ENCODE measurements at places on chromosomes 16 and 17. TPM values are rescaled to one million over a fixed set of nuclear protein-coding genes. Genes with fewer than 3 reads are reported as not detected.

- no peaks in the 10 kb centered on the region for H3K27me3 ChIP-seq
- H3K27ac ChIP-seq = no peak overlapping the region
- H3K4me3 ChIP-seq = no peak overlapping the region
- H3K4me1 ChIP-seq = peaks cover 6% of the 10 kb centered on the region
These were observed 22.1 kb upstream of the NAT9 start for GRCh38 chr17:74798239-74798707.

GRCh38 chr17:40610359-40610758 lies 37.3 kb downstream of the SMARCE1 start:
- H3K4me3 ChIP-seq = no peak overlapping the region
- no peaks in the 10 kb centered on the region for H3K27me3 ChIP-seq
- no peaks in the 10 kb centered on the region for H3K36me3 ChIP-seq
- no peak for DNase-seq
- H3K4me1 ChIP-seq = no peaks in the 10 kb centered on the region
- no peak overlapping the region for H3K27ac ChIP-seq

Gene LDHD
- total RNA-seq = 7.6 TPM

DNA sequence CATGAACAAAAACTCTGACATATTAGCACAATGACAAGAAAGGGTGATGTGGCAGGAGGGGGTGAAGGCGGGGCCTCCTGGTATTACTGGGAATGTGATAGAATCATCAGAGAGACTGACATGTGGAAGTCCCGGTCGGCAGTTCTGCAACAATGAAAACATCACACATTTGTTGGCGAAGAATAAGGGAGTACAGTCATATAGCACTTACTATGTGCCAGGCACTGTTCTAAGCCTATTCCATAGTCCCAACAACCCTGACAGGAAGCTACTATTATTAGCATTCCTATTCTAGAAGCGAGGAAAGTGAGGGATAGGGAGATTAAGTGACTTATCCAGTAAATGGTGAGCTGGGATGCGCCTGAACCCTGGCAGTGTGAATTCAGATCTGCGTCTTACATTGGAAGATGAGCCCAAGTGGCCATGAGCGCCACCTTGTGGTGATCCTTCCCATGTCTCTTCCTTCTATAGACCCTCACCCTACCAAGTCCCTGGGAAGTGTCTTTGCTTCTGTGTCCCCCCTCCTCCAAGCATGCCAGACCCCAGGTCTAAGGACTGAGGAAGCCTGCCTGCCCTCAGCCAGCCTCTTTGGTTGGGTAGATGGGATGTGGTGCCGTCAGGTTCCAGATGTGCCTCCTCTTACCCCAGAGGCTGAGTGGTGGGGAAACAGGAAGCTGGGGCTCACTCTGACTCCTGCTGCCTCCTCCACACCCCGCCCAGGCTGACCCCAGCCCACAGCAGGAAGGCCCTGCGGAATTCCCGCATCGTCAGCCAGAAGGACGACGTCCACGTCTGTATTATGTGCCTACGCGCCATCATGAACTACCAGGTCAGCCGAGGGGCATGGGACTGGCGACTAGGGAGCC lies 14.0 kb downstream of the FMNL1 start:
- H3K27ac ChIP-seq = no peak overlapping the region
- peaks cover under 1% of the 10 kb centered on the region for H3K4me1 ChIP-seq
- H3K27me3 ChIP-seq = peaks cover 4% of the 10 kb centered on the region
- peak; percentile 88 for DNase-seq
- H3K4me3 ChIP-seq = no peak overlapping the region

Gene CD300LF
- total RNA-seq = not detected

DNA sequence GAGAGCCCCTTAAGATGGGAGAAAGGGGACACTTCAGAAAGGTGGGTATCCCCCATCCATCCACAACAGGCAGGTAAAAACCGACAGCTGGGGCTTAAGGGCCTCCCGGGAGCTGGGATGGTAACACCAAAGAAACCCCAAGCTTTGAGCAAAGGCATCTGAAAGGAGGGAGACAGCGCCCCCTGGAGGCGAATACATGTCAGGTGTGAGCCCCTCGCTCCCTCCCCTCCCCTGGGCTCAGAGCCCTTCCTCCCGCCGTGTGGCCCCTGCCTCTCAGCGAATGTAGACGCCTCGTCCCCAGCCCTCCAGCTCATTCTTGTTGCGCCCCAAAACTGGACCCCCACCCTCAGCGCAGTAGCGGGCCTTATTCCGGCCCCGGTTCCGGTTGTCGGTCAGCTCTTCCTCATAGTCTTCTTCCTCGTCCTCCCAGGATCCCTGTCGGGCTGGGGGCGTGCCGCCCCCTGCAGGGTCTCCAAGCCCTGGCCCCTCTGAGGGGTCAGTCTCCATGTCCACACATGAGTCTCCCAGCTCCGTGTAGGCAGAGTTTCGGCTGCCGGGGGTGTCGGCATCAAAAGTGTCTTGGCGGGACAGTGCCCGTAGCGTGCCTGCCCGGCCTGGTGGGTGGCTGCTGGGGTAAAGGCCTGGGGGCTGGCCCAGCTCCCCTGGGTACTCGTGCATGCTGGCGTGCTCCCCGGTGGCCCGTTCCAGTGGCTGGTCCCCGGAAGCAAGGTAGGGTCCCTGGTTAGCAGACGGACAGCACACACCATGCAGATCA lies 9.1 kb upstream of the ARL5C start:
- no peaks in the 10 kb centered on the region for H3K4me1 ChIP-seq
- H3K27me3 ChIP-seq = no peaks in the 10 kb centered on the region
- no peak overlapping the region for H3K4me3 ChIP-seq
- no peak overlapping the region for H3K27ac ChIP-seq
- H3K36me3 ChIP-seq = peaks cover 6% of the 10 kb centered on the region
- peak; percentile 90 for DNase-seq

- no peak for DNase-seq
- H3K36me3 ChIP-seq = no peaks in the 10 kb centered on the region
- H3K4me1 ChIP-seq = no peaks in the 10 kb centered on the region
- no peaks in the 10 kb centered on the region for H3K27me3 ChIP-seq
- no peak overlapping the region for H3K27ac ChIP-seq
- no peak overlapping the region for H3K4me3 ChIP-seq
These were observed 89.8 kb downstream of the KATNIP start for GRCh38 chr16:27639561-27640276.

Gene CCL2
- 862 TPM for total RNA-seq

Gene TP53TG3D
- not detected for total RNA-seq

GRCh38 chr17:17755715-17756114 lies 74.5 kb downstream of the RAI1 start:
- H3K27me3 ChIP-seq = no peaks in the 10 kb centered on the region
- no peak for DNase-seq
- H3K36me3 ChIP-seq = no peaks in the 10 kb centered on the region

GRCh38 chr16:25134166-25134700 lies 22.7 kb downstream of the LCMT1 start:
- no peaks in the 10 kb centered on the region for H3K4me1 ChIP-seq
- no peak for DNase-seq
- H3K27me3 ChIP-seq = no peaks in the 10 kb centered on the region
- H3K4me3 ChIP-seq = no peak overlapping the region

- no peak overlapping the region for H3K27ac ChIP-seq
- no peak overlapping the region for H3K4me3 ChIP-seq
- no peak for DNase-seq
- H3K4me1 ChIP-seq = peaks cover 12% of the 10 kb centered on the region
- H3K36me3 ChIP-seq = peaks cover 56% of the 10 kb centered on the region
These were observed 23.4 kb downstream of the PGS1 start for GRCh38 chr17:78401891-78402290.

DNA sequence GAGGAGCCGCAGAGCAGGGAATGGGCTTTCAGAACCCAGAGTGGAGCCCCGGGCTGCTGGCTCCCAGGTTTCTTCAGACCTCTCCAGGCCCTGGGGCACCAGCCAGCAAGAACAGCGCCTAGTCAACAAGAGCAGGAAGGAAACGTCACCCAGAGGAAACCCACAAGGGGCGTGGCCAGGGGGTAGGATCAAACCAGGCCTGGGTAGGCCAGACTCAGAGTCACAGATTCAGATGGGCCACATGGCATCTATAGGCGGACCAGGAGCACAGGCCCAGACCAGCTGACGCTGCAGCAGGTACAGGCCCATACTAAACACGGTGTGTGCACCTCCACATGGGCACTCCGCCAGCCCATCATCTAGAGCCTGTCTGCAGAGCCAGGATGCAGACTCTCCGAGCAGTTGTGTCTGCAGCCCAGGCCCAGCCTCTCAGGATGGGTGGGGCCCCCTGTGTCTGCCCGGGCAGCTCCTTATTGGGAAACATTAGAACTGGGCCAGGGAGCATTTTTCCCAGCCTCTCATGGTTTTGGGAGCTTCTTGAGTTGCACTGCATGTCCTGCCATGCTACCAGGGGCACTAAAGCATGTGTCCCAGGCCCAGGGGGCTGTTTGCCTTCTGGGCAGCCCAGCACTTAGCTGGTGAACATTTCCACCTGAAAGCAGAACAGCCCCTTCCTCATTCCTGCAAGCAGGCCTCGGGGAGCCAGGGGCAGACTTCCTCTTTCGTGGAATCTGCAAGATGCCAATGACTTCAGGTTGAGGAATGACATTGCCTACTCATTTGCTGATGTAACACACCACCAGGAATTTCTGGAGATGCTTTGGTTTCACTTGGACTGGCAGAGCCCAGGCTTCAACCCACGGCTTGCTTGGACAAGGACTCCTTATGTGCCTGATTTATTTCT lies at the start of gene NLRP1:
TSS of gene NLRP1 (minus strand) at position 127 of the 904 bp plus-strand sequence. CDS start 552 bp downstream, outside the sequence.
- peaks cover 16% of the 10 kb centered on the region for H3K36me3 ChIP-seq
- H3K4me1 ChIP-seq = no peaks in the 10 kb centered on the region
- H3K27me3 ChIP-seq = no peaks in the 10 kb centered on the region
- H3K4me3 ChIP-seq = peak within 1 kb of the TSS; percentile 47

GRCh38 chr17:66652840-66653507 lies 181.9 kb upstream of the CACNG5 start:
- no peaks in the 10 kb centered on the region for H3K27me3 ChIP-seq
- H3K4me1 ChIP-seq = peaks cover 37% of the 10 kb centered on the region
- no peak for DNase-seq
- H3K27ac ChIP-seq = no peak overlapping the region

Gene CDK5R1
- 1.1 TPM for total RNA-seq

DNA sequence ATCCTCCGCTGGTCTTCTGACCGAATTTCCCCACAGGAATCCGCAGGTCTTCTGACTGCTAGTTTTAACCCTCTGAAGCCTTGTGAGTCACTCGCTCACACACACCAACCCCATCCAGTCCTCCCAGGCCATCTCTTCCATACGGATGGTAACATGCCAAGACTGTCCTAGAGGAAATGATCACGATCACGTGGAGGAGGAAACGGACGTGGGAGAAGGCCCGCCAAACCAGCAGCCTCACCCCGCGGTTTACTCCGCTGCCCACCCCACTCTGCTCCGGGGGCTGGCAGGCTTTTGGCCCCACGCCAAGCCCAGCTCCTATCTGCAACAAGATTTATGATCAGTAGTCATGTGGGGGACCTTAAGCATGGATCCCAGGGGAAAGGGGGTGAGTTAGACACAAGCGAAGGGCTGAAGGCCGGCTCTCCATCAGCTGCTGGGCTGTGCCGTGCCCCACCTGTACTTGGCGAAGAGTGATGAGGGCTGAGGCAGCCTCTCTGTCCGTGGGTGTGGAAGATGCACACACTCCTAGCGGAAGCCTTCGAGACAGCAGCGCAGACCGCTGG lies 1.5 kb upstream of the FAAP100 start:
- H3K27me3 ChIP-seq = no peaks in the 10 kb centered on the region
- H3K4me3 ChIP-seq = peak overlapping the region; percentile 78
- peaks cover 39% of the 10 kb centered on the region for H3K4me1 ChIP-seq
- H3K36me3 ChIP-seq = peaks cover 5% of the 10 kb centered on the region

Gene ZP2
- total RNA-seq = not detected

GRCh38 chr17:83010206-83011200 lies 68.9 kb upstream of the METRNL start:
- no peak overlapping the region for H3K27ac ChIP-seq
- H3K27me3 ChIP-seq = no peaks in the 10 kb centered on the region
- no peak overlapping the region for H3K4me3 ChIP-seq
- peaks cover 11% of the 10 kb centered on the region for H3K4me1 ChIP-seq

DNA sequence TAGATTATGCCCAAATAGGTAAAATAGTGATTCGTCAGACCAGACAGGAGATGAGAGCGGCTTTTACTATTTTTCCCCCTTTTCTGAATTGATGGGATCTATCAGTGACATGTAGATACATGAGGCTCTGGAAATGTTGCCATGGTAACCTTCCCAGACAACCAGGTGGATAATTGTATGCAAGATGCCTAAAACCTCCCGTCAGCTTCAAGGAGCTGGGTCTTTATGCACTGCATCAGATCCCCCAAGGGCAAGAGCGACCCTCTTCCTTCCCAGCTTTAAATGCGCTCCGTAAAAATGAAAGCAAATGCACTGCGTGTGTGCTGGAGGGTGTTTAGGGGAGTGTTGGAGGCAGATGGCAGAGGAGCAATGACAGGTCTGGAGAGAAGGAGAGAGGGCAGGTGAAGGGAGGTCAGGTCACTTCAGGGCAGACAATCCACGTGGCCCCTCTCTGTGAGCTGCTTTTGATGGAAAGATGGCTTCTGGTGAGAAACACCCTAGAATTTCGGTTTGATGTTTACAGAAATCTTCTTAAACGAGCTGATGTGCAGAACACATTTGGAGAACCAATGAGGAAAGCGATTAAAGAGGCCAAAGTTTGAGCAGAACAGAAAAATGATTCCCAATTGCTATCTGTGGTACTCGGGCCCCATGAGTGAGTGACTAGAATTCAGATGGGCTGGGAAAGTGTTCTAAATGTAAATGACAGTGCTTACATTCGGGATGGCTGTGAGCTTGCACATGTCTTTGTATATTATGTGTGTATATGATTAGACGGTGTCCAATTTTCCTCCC lies 461.7 kb upstream of the HSBP1 start:
- H3K27ac ChIP-seq = no peak overlapping the region
- DNase-seq = no peak
- no peaks in the 10 kb centered on the region for H3K36me3 ChIP-seq
- H3K4me3 ChIP-seq = no peak overlapping the region
- H3K4me1 ChIP-seq = no peaks in the 10 kb centered on the region

DNA sequence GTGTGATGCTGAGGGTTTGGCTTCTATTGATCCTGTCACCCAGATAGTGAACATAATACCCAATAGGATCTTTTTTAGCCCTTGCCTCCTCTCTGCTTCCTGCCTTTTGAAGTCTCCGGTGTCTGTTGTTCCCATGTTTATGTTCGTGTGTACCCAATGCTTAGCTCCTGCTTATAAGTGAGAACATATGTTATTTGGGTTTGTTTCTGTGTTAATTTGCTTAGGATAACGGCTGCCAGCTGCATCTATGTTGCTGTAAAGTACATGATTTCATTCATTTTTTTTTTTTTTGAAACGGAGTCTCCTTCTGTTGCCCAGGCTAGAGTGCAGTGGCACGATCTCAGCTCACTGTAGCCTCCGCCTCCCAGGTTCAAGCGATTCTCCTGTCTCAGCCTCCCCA lies 23.0 kb downstream of the DUS2 start:
- no peaks in the 10 kb centered on the region for H3K27me3 ChIP-seq
- no peaks in the 10 kb centered on the region for H3K4me1 ChIP-seq
- no peak for DNase-seq

DNA sequence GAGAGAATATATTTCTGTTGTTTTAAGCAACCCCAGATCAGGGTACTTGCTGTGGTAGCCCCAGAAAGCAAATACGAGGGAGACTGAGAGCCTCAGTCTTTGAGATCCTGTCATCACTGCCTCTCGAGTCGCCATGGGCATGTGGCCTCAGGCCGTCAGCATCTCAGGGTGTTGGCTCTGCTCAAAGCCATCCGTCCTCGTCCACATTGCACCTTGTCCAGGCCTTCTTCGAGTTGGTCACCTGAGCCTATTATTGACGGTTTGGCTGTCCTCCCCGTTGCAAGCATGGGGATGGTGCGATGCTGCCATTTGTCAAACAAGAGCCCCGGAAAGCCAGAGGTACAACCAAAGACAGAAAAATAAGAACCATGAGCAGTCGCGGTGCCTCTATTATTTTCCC lies 136.9 kb downstream of the IRF8 start:
- no peak for DNase-seq
- no peaks in the 10 kb centered on the region for H3K36me3 ChIP-seq
- no peaks in the 10 kb centered on the region for H3K27me3 ChIP-seq
- H3K27ac ChIP-seq = no peak overlapping the region
